ENCODE measurements at places on chromosomes 12 and 14.

DNA sequence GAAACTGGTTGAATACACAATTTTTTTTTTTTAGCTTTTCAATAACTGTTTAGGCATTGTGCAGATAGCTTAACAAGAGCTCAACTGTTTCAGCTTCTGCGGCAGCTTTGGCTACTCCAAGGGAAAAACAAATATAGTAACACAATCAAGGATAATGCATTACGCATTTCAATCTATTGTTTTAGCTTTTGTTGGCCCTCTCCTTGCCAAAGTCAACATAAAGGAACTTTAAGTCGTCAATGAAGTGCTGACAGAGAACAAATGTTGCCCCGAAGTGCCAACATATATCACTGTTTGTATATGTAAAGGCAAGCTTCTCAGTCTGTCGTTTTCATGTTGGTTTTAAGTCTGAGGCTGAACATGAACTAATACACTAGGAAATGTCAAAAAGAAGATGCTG, 1087.4 kb upstream of the FLRT2 start:
- no peak for DNase-seq

GRCh38 chr12:1607940-1608712, 13.7 kb upstream of the FBXL14 start:
- DNase-seq, result no peak

GRCh38 chr14:34027990-34028495, 77.2 kb upstream of the EGLN3 start:
- no peak for DNase-seq

- no peak for DNase-seq
Observed at GRCh38 chr14:44979740-44980356, 17.9 kb downstream of the TOGARAM1 start.

DNA sequence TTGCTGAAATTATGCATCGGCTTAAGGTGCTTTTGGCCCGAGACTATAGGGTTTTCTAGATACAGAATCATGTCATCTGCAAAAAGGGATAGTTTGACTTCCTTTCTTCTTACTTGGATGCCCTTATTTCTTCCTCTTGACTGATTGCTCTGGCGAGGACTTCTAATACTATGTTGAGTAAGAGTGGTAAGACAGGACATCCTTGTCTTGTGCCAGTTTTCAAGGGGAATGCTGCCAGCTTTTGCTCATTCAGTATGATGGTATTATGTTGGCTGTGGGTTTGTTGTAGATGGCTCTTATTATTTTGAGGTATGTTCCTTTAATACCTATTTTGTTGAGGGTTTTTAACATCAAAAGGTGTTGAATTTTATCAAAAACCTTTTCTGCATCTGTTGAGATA, 8.3 kb downstream of the BMAL2 start:
- DNase-seq, result no peak

DNA sequence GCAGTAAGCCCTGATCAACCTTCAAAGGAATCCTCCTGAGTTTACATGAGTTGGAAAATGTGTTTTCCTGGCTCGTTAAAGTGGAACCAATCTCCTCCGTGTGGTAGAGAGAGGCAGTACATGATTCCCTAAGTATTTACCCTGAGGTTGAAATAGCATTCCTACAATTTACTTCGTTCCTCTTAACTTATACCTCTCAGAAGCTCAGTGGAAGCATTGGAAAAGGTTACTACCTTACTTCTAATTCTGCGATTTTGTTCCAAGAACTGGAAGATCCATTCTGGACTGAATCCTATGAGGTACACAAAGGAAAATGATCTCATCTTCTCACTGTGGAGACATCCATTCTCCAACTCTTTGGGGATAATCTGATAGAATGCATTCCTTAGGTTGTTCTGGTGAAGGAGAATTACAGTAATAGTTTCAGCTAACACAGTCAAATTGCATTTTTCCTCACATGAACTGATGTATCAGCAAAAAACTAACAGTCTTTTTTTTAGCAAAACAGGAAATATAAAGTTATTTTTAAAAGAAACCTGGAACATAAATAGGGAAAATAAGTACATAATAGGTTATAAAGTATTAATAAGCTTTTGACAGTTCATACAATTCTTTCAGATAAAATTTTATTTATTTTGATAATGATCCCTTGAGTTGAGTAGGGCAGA, 475.6 kb downstream of the PDZRN4 start:
- no peak for DNase-seq

DNA sequence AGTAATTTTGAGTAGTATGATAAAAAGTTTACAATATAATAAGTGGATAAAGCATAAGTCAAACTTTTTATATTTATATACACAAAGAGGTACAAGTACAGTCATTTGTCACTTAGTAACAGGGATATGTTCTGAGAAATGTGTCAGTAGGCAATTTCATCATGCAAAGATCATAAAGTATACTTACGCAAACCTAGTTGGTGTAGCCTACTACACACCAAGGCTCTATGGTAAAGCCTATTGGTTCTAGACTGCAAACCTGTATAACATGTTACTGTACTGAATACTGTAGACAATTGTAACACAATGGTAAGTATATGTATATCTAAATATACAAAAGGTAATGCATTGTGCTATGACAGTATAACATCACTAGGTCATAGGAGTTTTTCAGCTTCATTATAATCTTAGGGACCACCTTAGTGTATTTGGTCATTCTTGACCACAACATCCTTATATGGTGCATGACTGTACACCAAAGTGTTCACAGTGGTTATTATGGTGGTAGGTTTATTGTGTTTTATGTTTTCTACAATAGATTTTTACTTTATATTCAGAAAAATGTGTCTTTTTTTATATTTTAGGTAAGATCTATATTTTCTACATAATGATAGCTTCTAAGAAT, 14.9 kb upstream of the SCFD1 start:
- no peak for DNase-seq

- DNase-seq, result no peak
Observed at GRCh38 chr12:65741656-65742017, 82.6 kb upstream of the HMGA2 start.

DNA sequence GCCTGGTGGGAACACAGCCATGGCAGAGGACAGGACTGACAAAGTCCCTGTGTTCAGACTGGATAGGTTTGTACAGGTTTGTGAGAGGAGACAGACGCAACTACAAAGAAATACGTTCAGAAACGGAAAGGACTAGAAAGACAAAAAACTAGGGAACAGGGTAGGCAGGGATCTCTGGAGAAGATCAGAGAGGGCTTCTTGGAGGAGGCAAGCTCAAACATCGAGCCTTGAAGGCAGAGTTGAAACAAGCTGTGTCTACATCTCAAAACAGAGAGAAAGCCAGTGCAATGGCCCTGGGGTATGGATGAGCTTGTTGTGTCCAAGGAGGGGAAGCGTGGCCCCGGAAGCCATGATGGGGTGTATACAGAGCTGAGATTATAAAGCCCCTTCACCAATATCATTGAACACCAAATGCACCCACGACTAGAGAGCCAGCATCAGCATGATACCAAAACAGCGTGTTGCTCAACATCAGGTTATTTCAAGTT, 89.6 kb upstream of the NCOR2 start:
- no peak for DNase-seq

GRCh38 chr14:71005076-71005475, 97.8 kb downstream of the PCNX1 start:
- DNase-seq, result no peak

DNA sequence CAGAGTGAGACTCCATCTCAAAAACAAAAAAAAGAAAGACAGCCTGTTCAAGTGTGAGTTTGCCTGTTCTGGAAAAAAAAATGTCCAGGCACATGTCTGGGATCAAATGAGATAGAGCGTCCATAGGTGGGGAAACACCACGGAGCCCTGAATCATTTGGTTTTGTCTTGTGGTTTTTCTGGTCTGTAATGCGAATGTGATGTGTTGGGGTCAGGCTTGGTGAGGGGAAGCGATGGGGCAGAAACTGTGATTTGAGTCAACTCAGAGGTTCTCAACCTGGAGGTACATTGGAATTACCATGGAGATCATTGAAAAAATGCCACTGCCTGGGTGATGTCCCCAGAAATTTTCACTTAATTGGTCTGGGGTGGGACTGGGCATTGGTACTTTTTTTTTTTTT, 183.9 kb upstream of the PWP1 start:
- DNase-seq, result no peak

DNA sequence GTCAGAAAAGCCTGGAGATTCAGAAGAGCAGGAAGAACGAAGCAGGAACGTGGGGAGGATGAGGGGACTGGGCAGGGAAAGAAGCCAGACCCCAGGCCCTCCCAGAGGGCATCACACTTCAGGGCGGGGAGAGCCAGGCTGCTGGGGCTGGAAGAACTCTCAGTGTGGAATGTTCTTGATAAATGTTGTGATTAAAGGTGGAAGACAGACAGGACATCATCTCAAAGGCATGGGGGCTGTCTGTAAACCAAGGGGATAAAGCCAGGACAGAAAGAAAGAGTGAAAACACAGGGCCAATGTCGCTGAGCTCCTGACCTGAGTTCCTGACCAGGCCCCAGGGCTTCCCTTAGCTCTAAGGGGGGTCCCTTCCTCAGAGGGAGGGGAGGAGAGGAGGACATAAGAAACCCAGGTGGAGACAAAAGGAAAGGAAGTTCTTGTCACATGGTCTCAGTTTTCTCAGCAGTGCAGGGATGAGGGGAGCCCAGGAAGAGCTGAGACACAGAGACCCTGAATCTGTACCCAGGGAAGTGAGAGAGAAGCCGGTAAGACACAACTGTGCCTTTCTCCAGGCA, 56.3 kb downstream of the SETD3 start:
- DNase-seq, result no peak

DNA sequence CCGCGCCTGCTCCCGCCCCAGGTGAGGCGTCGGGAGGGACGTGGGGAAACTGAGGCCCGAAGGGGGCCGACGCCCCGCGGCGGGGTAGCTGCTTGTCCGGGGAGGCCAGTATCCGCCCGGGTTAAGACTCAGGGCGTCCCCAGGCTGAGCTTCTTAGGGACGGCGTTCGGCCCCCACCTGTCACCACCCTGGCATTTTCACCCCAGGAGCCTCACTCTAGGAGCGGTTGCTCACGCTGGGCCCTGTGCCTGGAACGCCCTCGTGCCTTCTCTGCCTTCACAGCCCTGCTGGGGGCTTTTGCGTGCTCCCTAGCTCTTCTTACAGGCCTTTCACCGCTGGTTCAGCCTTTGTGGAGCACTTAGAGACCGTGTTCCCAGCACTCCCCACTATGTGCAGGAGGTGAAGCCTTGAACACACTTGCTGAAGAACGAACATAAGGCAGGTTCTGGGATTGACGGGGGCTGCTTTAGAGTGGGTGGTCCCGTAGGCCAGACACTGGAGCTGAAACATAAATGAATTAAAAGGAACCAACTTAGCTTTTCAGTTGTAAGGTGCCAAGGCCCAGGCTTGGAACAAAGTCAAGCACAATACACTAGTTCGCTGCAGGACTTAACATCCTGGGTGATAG, 601 bp downstream of the ZNF839 start:
- DNase-seq, result peak; percentile 57

- DNase-seq, result no peak
Observed at GRCh38 chr14:60670989-60671388, 21.7 kb upstream of the SIX1 start.

DNA sequence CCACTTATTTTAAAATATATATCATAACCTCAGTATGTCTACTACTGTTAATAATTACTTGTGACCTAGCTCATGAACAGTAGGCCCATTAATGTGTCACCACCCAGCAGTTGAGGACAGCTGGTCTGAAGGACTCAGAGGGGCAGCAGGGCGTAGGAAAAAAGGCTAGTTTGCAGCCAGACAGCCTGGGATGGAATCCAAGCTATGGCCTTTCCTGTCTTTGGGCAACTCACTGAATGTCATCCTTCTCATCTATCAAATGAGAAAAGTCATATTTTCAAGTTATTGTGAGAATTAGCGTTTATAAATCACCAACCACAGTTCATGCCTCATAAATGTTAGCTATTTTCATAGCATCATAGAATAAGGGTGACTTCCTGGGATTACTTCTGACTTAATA, 12.3 kb downstream of the DENND5B start:
- no peak for DNase-seq

GRCh38 chr14:43981135-43981768, 525.8 kb downstream of the FSCB start:
- DNase-seq, result no peak

DNA sequence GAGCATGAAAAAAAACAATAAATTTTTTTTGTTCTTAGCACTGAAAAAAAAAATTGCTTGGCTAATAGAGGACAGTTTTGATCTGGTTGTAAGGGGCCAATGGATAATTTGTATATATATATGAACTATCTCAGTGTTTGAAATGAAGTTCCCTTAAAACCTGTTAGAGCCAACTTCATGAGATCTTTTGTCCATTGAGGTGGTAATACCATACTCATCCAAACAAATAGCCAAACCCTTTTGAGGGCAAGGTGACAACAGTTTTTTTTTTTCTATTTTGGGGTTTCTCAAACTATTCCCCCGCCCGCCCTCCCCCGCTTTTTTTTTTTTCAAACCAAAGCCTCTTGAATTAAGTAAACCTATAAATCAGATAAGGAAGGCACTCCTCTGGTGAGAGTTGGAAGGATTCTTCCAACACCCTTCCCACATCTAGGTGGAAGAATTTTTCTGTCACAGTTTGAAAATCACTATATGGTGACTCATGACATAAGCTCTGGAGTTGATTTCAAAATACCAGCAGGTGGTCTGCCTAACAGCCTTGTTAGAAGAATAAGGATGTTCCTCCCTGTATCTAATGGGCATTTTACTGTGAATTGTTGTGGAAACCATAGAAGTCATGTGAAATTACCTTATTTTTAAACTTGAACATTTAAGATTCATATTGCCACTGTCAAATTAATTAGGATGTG, 10.2 kb downstream of the ARHGAP5 start:
- no peak for DNase-seq

DNA sequence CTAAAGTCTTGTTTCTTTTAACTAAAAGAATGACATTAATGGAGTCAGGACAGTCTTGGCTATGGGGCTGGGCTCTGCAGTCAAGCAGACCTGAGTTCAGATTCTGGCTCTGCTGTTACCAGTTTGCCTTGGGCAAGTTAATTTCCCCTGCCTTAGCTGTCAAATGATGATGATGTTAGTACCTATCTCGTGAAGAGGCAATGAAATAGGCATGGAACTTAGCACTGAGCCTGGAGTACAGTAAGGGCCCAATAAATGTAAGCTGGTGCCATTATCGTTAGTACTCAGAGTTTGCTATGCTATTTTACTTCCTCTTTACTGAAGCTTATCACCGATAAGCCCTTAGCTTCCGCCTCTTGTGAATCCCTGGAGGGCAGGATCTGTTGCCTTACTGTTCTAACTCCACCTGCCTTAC, 8.5 kb downstream of the FBXW8 start:
- DNase-seq, result no peak

GRCh38 chr12:120110550-120111501, 5.7 kb downstream of the RAB35 start:
- DNase-seq, result peak; percentile 57

DNA sequence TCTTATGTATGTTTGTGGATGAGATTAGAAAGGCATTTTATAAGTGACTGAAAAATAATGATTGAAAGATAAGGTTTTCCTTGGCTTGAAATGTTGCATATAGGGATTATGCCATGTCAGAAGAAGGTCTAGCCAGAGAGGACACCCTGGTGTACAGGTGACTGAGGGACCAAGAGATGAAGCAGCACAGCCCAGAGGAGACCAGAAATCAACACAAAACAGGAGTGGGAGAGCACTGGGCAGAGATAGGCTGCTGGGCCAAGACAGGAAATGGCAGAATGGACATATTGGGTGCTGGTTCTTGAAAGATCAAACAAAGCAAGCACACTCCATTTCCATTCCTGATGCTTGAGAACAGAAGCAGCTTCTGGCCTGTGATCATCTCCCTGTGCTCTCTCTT, 24.4 kb upstream of the FRMD6 start:
- no peak for DNase-seq
